Caudate nucleus (tissue), 63 donors: ENCODE measurements at places on chromosomes 12 and 14.

DNA sequence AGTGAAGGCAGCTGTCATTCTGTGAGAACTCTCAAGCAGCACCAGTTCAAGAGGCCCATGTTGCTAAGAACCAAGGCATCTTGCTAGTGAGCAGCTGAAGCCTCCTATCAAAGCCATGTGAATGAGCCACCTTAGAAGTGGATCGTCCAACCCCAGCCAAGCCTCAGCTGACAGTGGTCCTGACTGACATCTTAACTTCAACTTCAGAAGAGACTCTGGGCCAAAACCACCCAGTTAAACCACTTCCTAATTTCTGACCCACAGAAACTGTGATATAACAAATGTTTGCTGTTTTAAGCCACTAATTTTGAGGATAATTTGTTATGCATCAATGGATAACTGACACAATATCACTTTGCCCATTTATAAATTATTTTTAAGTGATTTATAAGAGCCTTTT is 256.0 kb downstream of the RPAP3 start:
- DNase-seq, result no peak

DNA sequence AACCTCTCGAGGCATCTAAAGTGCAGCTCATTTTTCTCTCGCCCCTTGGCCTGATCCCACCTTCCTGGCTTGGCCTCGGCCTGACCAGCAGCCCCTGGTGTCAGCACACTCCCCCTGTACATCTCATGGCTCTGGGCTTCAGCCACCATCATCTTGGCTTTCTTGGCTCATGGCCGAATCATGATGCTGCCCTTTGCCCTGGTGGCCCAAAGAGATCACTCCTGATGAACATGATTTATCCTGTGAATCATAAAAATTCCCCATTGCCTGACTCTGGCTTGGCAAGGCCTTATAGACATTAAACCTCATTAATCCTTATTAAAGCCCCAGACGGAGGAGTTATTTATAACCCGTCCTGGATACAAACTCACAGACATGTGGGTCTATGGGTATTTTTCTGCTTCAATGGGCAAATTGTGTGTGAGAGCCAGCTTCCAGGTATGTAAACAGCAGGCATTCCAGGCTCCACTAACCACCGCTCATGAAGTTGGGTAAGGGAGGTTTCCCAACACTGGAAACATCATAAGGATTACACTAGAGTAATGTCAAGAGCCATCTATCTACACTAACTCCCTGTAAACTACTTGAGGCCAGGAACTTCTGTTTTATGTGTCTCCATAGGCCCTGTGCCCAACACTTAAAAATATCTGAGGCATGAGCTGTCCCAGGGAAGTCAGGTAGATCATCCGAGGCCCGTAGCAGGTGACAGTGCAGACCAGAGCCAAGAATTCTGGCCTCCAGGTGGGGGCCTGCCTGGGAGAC is 171.2 kb downstream of the TTC8 start:
- DNase-seq, result no peak

DNA sequence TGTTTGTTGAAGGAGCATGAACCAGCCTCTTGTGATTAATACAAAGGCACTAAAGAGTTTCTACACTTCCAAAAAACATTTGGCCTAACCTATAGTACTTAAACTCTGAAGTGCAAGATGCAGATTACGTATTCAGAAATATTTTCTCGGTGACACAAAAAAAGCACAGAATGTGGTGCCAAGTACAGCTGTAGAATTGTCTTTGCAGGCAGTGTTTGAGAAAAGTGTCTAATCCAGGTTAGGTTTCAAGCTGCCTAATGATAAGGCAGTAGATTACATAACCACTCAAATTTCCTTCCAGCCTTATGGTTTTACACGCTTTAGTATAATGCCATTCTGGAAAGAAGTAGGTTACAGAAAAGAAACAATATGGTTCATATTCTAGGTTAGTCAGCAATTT is 205.2 kb downstream of the KLHL28 start:
- DNase-seq, result no peak

DNA sequence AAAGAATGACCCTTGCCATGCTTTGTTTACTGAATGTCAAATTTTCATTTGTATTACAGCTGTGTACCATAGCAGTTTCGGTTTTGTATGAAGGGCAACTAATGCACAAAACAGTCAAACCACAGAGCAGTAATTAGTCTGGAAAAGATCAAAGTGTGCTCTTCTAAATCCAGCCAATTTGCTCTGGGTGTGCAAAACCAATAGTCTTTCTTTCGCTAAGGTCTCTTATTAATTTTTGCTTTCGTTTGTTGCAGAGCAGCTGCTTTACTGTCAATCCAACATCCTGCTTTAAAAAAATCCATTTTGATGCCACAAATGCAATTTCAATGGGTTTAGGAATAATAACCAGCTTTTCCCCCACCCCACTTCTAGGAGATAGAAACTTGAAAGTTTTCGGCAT is 114.2 kb downstream of the BRMS1L start:
- no peak for DNase-seq

DNA sequence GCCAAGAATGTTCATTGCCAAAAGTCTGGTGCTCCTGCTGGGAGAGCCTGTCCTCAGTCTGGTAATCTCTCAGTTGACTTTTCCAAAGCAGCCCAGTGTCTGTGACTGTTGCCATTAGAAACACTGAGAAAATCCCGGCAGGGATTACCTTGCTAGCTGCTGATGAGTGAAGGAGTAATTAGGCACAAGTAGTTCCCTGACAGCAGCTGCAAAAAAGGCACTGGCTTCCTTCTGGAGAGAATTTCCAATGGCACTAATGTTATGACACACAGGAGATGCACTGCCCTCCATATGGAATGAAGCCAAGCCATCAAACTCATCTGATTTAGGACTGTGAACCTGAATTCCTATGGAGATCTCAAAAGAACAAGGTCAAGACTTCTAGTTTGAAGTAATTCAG is 1321.2 kb upstream of the SEL1L start:
- DNase-seq, result no peak

DNA sequence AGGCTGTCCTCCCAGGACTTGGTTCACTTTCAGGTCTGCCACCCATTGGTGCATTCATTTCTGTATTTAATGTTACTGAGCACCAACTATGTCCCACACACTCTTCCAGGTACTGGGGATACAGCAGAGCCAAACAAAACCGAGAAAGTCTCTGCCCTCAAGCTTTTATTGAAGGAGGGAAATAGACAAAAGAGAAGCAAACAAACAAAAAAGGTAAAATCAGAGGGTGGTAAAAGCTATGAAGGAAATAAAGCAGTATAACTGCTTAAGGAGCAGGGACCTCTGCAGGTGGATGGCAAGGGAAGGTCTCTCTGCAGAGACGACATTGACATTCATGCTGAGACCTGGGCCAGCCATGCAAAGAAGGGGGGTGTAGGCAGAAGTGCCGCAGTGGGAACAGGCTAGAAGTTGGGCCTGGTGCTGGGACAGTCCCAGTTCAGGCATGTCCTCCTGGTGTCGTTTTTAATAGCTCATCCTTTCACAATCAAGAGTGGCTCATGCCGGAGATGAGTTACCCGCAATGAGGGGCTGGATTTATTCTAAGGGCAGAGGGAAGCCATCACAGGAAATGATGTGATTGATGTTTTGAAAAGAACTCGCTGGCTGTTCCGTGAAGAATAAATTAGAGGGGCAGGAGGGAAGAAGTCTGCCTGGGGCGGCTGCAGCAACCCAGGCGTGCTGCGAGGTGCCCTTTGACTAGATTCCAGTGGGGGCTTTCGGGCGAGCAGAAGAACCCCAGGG is 72.8 kb downstream of the IRF2BPL start:
- no peak for DNase-seq

DNA sequence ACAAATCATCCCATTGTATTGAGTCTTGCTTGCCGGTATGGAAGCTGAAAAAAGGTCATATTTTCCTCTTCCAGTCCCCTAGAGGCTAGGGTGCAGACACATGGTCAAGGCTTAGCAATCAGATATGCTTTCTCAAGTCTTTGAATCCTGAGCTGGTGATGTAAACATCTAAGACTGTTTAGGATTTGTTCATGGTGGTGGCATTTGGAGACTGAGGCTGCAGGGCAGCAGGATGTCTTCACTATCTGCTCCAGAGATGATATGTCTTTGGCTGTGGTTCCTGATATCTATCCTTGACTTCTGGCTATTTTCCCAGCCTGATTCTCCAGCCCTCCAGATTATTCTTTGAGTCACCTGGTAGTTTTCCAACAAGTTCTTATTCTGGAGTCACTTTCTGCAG is 50.5 kb upstream of the DACT1 start:
- DNase-seq, result no peak

- no peak for DNase-seq
Measured at GRCh38 chr14:92121207-92121669, 268 bp downstream of the NDUFB1 start.

DNA sequence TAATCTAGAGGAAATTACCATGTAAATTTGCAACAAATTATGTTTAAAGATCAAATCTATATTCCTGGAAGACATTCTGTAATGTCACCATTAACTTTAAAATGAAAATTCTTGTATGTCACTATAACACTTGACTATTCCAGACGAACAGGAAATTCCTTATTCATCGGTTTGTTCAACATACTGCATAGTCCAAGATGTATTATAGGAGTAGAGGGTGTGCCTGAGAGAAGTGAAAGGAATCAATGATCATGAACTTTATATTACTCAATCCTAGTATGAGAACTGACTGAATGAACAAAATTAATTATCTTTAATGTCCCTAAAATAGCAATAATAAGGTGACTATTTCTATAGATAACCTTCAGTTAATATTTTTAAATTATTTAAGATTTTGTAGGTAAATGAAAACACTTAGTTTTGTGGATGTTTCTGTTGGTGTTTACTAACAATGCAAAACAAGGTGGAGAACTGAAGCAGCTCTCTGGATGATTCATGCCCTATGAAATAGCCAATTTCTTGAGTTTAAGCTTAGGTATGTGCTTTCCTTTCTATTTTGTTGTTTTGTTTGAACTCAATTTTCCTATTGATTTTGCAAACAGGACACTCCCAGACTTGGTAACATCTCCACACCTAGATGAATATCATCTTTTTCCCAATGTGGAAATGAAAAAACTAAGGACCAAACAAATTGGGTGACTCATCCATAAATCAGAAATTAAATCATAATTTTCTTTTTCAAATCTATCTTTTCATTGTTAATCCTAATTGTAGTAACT is 18.2 kb upstream of the ITPR2 start:
- DNase-seq, result no peak

- no peak for DNase-seq
Measured at GRCh38 chr12:64801381-64801780, 23.1 kb upstream of the TBC1D30 start.

- no peak for DNase-seq
Measured at GRCh38 chr14:45811155-45811554, 558.2 kb upstream of the MIS18BP1 start.

GRCh38 chr12:94563286-94563685 is 87.1 kb downstream of the TMCC3 start:
- no peak for DNase-seq

DNA sequence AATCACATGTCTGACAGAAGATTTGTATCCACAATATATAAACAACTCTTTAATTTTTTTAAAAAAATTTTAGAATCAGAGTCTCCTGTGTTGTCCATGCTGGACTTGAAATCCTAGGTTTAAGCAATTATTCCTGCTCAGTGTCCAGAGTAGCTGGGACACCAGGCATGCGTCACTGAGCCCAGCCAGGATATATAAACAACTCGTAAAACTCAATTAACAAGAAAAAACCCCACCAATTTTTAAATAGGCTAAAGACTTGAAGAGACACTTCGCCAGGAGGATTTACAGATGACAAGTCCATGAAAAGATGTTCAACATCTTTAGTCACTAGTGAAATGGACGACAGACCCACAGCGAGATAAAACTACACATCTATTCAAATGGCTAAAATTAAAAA is 2.0 kb upstream of the SCN8A start:
- no peak for DNase-seq

GRCh38 chr14:102678394-102678793 is 85.9 kb downstream of the RCOR1 start:
- DNase-seq, result no peak

GRCh38 chr14:54901380-54902142 is 1.1 kb downstream of the GCH1 start:
- DNase-seq, result no peak

DNA sequence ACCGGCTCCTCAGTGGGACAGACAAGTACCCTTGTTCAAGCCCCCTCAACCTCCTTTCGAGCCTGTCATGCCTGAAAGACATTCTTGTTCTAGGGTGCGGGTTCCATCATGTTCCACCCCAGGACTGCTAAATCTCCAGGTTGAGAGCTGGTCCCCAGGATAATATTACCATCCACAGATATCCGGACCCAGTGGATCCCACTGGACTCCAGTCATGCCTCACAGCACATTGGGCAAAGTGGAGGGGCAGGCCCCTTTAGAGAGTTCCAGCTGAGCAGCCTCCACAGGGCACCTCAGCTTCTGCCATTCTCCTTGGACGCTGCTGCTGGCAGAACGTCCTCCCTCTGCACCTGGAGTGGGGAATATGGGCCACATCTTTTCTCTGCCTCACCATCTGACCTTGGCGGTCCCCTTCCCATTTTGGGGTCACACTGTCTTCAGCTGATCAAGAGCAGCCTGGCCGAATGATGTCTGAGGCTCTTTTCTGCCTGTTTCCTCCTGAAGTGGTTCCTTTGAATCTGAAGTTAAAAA is 137.4 kb downstream of the BCL11B start:
- no peak for DNase-seq

DNA sequence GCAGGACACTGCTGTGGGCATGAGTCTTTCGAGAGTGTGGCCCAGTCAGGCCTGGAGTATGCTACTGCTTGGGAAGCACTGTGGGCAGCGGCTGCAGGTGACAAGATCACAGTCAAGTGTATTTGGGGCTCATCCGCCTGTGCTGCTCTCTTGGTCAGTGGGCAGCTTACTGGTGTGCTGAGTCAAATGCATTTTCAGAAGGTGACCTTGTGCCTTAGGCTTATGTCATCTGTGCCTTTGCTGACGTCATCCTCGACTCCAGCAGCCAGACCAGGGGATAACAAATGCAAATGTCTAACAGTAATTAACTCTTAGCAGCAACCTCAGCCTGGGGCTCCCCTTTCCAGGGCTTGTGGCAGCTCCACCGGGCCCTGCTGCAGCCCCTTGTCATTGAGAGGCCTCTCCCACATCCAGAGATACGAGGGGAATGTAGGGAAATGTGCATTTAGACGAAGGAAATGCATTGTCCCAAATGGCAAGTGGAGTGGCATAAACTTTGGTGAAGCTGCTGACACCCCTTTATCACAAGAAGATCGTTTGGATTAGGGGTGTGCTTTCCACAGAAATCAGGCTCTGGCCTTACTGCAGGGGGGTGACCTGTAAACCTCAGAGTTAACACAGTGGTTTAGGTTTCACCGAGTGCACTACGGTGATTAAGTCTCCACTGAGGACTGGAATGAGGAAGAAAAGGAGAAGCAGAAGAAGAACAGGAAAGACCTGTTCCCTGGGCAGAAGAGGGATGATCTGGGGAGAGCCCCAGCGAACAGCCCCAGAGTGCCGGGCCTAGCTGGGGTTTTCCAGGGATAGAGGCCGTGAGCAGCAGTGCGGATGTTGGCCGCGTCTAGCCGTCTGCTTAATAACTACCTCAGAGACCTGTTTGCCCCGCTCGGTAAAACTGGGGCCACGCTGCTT is 39.7 kb downstream of the PSMA6 start:
- DNase-seq, result no peak

DNA sequence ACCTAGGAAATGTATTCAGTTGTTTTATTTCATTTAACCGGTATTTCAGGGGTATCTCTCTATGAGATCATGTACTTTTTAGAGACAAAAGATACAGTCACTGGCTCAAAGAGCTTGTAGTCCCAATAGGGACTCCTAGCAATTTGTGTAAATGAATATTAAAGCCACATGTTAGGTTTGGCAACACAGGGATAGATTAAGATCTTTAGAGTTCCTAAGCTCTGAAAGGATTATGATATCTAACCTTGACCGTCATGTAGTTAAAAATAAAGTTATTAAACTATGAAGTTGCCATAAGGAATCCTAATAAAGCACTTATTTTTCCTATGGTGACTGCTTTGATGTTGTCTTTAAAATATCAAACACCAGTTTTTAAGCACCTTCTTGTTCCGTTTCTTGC is 100.4 kb upstream of the FGD4 start:
- no peak for DNase-seq
